Motor neuron (in vitro differentiated cells): ENCODE measurements at places on chromosomes 7 and 10.

DNA sequence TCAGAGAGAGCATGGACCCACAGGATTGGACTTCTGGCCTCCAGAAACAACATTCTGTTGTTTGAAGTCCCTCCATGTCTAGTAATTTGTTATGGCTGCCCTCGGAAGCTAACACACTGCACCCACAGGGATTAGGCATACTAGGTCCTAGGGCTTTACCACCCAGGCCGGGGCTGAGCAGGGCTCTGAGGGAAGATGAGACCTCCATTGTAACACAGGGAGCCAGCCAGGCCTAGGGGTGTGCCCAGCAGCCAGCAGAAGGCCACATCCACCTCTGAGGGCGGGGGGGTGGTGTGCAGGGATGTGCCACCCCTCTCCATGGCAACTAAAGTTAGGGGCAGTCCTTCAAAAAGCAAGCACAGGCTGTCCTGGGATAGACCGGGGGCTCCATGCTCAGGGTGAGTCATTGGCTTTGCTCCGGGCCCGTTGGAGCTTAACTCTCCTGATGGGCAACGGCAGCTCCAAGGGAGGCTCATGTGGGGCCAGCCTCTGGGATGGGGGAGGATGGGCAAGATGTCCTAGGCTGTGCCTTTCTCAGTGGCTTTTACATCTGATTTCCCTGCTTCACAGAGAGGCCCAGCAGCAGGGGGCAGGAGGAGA lies 96.6 kb upstream of the GPR26 start:
- no peak for ATAC-seq

DNA sequence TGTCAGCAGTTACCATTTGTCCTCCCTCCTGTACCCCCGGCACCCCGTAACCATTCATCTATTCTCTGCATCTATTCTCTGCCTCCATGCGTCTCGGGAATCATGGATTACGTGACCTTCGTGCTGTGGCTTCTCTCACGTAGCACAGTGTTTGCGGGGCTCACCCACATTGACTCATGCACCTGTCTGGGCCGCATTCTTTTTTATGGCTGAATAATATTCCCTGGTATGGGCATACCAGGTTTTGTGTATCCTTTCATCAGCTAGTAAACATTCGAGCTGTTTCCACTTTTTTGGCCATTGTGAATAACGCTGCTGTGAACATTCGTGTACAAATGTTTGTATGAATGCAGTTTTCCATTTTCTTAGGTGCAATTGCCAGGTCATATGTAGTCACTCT lies 17.7 kb downstream of the CUX1 start:
- ATAC-seq: no peak

GRCh38 chr7:48097521-48098231 lies 8.6 kb downstream of the UPP1 start:
- no peak for ATAC-seq

- ATAC-seq: no peak
Observed at GRCh38 chr10:99610221-99610620, 10.0 kb downstream of the SLC25A28 start.

- ATAC-seq: peak; percentile 5
Observed at GRCh38 chr7:24965831-24966708, 13.9 kb downstream of the OSBPL3 start.

GRCh38 chr7:106968160-106968559 lies 76.3 kb upstream of the PRKAR2B start:
- no peak for ATAC-seq

GRCh38 chr7:123748171-123748733 lies 551 bp downstream of the WASL start:
- peak; percentile 20 for ATAC-seq

GRCh38 chr10:122282253-122282671 lies 11.2 kb downstream of the BTBD16 start:
- ATAC-seq: no peak

GRCh38 chr7:2785071-2785500 lies 59.0 kb downstream of the GNA12 start:
- ATAC-seq: no peak

GRCh38 chr10:69045441-69046300 lies 42.2 kb upstream of the SRGN start:
- ATAC-seq: no peak

DNA sequence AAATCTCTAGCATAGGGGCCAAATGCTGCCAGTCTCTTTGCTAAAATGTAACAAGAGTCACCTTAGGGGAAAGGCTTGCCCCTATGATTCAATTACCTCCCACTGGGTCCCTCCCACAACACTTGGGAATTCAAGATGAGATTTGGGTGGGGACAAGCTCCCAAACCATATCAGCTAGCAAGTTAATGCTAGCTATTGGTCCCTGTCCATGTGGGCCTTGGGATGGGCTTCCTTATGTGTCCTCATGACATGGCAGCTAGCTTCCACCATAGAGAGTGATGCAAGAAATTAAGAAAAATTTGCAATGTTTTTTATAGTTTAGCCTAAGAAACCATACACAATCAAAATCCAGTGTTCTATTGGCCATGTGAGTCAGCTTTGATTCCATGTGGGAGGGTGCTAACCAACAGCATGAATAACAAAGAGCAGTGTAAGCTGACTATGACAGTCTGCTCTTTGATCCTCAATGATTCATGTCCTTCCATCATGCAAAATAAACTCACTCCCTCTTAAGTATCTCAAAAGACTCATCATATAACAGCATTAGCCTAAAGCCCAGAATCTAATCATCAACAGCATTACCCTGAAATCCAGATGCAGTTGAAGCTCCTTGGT lies 21.7 kb upstream of the ZNF365 start:
- ATAC-seq: no peak

DNA sequence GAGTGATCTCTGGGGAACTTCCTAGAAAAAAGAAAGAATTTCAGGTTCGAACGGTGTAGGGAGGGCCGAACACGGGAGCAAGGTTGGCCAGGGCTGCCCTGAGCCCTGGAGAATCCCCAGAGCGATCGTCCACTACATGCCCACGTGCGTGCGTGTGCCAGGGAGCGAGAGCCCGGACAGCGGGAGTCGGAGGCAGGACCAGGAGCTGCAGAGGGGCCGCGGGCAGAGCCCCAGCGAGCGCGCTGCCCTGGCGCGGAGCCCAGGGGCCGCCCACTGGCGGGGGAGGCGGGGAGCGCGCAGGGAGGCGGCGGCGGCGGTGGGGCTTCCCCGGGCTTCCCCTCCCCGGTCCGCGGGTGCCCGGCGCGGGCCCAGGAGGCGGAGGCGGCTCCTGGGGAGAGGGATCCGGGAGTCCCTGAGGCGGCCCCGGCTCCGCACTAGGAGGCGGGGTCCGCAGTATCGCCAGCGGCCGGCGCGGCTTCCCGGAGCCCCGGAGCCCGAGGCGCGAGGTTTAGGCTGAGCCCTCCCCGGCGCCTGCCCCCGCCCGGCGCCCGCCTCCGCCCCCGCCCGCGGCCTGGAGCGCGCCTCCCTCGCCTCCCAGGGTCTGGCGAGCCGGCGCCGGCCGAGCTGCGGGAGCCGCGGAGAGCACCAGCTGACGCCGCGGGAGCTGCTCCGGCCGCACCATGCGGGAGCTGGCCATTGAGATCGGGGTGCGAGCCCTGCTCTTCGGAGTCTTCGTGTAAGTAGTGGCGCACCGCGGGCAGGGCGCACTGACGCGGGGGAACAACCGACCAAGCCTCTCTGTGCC lies at the start of gene PLPP4:
TSS of gene PLPP4 (plus strand) at position 602 of the 805 bp plus-strand sequence. CDS start at position 681, 79 bp downstream.
- peak; percentile 93 for ATAC-seq

DNA sequence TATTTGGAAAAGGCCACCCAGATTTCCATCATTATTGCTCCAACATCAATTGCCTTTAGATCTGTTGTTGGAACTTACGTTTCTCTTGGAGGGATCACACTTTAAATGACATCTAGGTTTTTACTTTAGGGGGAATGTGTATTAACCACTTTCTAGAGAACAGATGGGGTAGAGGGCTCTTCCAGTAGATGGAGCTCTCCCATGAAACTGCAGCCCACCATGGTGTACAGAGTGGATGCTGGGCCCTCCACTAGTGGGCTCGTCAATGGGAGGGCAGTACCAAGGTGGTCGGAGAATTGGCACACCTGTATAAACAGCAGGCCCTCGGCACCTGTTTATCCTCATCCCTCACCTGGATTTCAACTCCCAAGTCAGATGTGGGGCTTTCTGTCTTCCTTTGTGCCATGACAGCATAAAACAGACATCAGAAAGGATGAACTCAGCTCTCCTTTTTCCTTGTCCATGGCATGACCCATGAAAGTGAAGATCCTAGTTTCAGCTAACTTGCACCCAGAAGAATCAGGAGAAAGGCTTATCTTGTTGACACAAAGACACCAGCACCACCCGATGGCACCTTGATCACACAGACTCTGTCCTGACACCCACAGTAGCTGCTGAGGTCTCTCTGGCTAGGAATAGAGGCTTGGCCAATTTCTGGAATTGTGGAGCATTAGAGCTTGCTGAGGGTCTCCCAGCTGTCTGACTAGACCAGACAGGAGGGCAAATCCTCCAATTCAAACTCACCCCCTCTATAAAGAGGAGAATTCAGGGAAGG lies 150.5 kb downstream of the CYP26A1 start:
- ATAC-seq: peak; percentile 25

- ATAC-seq: no peak
Observed at GRCh38 chr7:33350577-33350976, 221.2 kb downstream of the BBS9 start.

GRCh38 chr10:11240641-11241040 lies 223.0 kb downstream of the CELF2 start:
- no peak for ATAC-seq

DNA sequence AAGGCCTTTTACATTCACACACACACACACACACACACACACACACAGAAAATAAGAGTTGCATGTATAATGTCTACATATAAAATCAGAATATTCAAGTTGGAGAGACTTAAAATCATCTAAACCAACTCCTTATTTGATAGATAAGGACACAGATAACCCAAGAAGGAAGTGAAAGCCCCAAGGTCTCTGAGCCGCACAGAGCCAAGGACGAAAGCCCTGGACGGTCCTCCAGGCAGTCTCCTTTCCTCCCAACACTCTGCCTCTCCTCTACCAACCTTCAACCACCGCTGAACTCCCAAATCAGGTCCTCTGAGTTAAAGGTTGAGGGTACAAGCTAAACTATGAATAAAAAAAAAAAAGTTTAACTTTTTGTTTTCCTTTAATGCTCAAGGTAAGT lies 28.2 kb downstream of the UBE2H start:
- no peak for ATAC-seq

DNA sequence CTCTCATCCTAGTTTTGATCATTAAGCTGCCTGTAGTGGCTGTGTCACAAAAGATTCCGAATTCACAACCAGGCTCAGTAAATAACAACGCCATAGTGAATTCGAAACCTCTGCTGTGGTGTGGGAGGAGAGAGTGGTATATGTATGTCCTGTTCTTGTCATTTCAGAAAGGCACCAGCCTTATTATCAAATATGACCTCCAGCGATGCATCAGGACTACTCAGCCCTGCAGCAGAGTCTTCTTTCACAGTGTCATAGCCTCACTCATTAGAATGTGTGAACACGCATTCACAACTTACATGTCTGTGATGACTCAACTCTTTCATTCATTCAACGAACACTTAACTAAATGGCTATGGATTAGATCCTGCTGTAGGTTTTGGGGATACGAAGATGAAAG lies 15.3 kb downstream of the AOC1 start:
- ATAC-seq: no peak

GRCh38 chr10:100138921-100139496 lies 46.8 kb downstream of the ERLIN1 start:
- no peak for ATAC-seq

- ATAC-seq: no peak
Observed at GRCh38 chr10:1128649-1129048, 72.5 kb downstream of the WDR37 start.

GRCh38 chr7:2807845-2808772 lies 36.0 kb downstream of the GNA12 start:
- peak; percentile 84 for ATAC-seq

GRCh38 chr7:48390388-48391327 lies 219.4 kb downstream of the ABCA13 start:
- ATAC-seq: peak; percentile 61

DNA sequence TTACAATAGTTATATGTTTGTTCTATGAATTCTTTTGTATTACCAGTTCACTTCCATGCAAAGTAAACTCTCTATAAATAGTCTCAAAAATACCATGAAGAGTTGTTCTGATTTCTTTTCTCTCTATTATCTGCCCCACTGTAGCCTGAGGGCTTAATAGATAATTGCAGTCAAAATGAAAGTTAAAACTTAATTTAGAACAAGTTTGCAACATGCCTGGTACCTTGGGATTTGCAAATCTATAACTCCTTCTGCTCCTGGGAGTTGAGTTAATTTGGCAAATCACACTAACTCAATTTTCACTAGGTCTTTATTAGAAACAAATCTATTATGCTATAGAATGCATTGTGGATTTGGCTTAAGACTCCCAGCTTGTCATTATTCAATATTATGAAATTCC lies 21.8 kb upstream of the NDUFA5 start:
- ATAC-seq: no peak

GRCh38 chr7:93566876-93567275 lies 7.6 kb downstream of the CALCR start:
- no peak for ATAC-seq

GRCh38 chr10:49556723-49557122 lies 17.8 kb upstream of the ERCC6 start:
- no peak for ATAC-seq

DNA sequence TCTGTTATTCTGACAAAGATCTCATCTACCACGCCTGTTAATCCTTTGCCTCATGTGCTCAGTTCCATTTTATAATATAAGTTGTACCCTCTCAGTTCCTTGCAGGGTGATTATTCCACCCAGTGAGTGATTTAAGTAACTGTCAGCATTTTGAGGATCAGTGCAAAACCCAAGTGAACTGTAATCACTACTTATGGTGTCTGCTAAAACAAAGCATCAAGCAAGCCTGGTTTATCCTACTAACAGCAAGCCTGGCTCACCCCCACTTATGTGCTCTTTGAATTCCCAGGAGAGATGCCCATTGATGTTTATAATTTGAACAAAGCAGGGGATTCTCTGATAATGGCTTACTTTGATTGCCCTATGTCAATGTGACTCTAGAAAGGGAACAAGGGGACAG lies 186.8 kb upstream of the LRGUK start:
- no peak for ATAC-seq

GRCh38 chr10:689452-690371 lies at the start of gene DIP2C:
TSS of gene DIP2C (minus strand) at chr10:689668. CDS start at chr10:689578, 90 bp downstream.
- peak; percentile 91 for ATAC-seq

DNA sequence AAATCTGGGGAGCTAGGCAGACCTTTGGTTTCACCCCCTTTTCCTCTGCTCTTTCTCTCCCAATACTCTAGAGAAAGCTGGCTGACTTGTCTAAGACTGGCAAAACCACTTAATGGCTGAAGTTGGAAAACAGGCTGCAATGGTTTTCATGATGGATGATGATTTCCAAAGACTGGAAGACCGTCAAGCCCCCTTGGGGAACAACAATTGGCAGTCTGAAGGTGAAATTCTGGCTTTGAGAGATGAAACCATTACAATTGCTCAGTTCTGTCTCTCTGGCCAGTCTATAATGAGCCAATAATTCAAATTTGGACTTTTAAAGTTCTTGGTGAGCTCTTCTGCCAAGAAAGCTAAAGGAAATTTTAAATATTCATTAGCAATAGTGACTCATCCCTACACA lies 680.5 kb downstream of the PARD3 start:
- ATAC-seq: peak; percentile 34

DNA sequence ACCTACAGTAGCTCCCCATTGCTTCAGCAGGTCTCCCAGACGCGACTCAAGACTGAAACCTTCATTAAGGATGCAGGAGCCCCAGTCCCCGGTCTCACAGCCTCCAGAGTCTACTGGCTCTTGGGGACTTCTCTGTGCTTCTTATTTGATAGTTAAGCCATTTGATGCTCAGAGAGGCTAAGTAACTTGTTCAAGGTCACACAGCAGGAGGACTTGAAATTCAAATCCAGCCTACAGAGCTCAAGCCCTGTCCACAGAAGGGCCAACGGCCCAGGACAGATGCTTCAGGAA lies 21.2 kb upstream of the ZMIZ1 start:
- no peak for ATAC-seq
